Hematopoietic multipotent progenitor cell (in vitro differentiated cells): ENCODE measurements at places on chromosomes 7 and 10.
A peak's percentile ranks its signal among the peaks of the same experiment; 100 is the strongest.

DNA sequence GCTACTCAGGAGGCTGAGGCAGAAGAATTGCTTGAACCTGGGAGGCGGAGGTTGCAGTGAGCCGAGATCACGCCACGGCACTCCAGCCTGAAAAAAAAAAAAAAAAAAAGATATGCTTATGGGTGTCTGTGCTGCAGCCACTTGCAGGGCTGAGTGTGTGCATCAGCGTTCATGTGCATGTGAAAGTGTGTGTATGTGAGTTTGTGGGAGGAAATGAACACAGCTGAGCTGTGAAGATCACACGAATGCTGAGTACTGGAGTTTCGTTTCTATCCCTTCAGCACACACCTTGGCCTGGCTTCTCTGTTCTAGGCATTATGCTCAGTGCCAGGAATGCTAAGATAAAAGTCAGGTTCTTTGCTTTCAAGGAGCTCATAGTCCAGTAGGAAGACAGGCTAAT lies 12.0 kb upstream of the SVOPL start:
- no peak for DNase-seq

DNA sequence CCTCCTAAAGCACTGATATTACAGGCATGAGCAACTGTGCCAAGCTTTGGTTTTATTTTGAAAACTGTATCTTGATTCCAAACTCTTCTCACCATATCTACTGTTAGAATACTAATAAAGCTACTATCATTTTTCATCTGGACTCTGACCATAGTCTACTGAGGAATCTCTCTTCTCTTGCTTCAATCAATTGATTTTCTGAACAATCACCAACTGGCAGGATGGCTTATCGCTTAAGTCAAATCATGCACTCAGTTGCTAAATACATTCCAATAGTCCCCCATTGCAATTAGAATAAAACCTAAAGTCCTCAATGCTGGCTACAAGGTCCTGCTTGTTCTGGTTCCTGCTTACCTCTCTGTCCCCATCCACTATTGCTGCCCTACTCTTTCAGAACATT lies 2.3 kb upstream of the APBB1IP start:
- no peak for DNase-seq

GRCh38 chr10:91073286-91073979 lies 147.0 kb upstream of the PCGF5 start:
- DNase-seq = no peak

DNA sequence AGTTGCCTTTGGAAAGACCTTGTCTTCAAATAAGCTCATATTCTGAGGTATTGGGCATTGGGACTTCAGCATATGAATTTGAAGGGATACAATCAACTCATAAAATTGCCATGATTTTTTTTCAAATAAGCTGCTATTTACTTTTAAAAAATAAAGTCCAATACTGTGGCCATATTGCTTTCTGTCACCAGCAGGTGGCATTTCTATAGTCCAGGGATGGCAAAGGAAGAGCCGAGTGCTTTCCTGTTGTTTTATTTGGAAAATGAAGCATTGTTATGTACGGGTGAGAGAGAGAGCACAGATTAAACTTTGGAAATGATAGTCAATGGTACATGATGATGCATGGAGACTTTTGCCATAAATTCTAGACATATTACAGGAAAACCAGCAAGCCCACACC lies 104.1 kb upstream of the DPP6 start:
- no peak for DNase-seq

DNA sequence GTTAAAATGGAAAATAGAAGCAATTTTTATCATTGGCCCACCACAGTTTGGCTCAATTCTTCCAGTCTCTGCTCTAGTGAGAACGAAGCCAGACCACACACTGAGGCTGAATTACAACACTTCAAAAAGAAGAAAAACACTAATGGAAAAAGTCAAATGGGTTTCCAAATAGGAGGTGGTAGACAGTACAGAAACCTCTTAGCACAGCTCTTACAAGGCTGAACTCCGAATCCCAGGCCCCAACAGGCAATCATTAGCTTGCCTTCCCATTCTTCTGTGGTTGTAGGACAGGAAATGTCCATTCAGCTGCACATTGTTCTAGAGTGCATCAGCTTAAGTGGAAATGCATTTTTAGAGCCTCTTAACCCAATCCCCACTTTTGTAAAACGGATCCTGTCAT lies 115.1 kb upstream of the MEOX2 start:
- DNase-seq = no peak

DNA sequence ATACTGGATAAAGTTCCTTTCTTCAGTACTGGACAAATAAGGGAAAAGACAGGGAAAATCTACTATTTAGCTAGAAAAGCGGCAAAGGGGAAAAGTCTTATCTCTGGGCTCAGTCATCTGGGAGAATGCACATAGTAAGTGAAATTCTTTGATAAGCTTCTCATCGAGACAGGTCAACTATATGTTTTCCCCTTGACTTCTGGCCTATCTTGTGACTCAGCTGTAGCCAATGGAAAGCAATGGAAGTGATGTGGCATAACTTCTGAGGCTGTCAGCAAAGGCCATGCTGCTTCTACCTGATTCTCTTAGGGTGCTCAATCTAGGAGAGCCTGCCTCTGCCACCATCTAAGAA lies 91.9 kb downstream of the PCGF5 start:
- DNase-seq = no peak

DNA sequence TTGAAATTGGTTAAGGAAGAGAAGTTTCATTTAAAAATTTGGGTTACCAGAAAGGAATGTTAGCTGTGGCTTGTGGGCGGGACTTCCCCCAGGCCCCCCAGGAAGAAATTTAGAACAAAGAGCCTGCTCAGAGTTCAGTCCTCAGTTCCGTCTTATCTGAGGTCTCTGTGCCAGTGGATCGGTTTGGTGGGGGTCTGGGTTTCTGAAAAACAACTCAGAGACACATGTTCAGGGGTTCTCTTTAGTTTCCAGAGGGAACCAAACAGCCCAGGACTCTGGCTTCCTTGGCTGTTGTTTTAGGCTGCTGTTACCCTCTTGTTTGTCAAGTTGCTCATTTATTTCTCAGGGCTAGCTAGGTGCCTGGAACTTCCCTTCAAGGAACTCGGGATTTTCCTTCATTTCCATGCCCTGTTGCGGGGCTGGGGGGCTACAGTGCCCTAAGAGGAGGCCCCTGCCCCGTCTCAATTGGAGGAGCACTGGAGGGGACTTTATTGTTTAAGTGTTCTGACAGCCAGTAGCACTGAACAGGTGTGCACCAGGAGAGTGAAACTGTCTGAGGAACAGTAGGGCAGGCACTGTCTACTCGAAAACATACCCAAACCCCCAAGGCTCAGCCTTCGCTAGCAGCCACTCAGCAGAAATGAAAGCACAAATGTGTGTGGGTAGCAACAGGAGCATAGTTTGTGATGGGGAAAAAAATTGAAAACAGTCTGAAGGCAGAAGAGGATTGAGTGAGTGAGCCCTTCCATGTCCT lies 59.9 kb downstream of the ALOX5 start:
- DNase-seq = no peak

- DNase-seq = no peak
These were observed 61.8 kb upstream of the DNAJB6 start for GRCh38 chr7:157274991-157275427.

- no peak for DNase-seq
These were observed 60.8 kb downstream of the RHOBTB1 start for GRCh38 chr10:60883187-60883586.

DNA sequence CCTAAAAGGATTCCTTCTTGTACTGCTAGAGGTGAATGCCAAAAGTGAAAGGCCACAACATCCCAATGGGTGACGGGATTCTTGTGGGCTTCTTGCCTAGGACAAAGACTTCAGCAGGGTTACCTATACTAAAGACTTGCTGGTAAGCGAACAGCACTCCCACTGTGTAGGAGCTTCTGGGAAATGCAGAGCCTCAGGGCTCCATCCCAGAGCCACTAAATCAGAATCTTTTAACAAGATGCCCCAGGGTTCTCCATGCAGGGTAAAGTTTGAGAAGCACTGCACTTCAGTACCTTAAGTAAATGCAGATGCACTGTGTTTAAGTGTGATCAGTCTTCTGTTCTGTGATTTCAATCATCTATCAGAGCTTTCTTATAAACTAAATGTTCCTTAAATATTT lies 266.9 kb upstream of the KLF14 start:
- no peak for DNase-seq

DNA sequence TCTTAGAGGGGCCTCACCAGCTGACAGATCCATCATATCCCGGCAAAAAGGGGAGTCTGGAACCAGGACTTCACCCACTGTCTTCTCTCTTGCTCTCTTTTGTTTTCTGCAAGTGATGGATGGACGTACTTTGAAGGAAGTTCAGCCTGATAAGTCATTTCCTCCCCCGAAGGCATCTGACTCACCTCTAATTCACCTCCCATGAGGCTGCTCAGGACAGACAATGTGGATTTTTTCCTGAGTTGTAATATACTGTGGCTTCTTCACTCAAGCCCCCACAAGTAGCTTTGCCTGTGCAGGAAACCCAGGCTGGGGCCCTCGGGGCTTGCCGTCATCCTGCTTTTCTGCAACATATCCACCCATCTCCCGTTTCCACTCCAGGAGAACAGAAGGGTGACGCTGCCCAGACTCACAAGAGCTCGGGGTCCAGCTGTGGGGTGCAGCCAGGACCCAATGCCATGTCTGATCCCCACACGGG lies 70.4 kb downstream of the ASB13 start:
- DNase-seq = no peak

- DNase-seq = peak; percentile 63
These were observed 218.3 kb downstream of the SEMA3A start for GRCh38 chr7:83976302-83976701.

DNA sequence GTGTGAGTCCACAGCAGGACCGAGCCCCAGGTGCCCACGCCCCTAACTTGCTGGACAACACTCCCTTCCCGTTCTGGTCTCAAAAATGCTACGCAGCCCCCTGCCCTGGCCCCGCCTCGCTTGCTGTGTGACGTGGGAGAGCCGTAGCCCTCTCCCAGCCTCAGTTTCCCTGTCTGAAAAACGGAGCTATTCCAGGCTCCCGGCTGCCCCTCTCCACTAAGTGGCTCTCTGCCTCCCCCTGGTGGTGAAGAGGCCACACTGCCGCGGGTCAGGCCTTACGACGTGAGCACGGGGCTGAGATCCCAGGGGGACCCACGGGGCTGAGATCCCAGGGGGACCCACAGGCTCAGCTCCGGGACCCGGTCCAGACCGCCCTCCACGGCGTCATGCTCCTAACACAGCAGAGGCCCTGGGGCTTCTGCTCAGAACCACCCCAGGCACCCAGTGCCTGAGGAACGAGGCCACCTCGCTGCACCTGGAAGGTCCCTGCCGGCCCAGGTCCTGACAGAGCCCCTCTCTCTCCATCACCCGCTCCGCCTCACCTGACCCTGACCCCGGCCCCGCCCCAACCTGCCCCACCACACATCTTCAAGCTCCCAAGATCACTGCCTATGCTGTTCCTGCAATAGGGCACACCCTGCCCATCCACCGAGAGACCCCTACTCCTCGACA lies 26.7 kb downstream of the MICALL2 start:
- DNase-seq = peak; percentile 80

GRCh38 chr7:155804897-155805825 lies 7.1 kb downstream of the SHH start:
- DNase-seq = peak; percentile 74

GRCh38 chr7:13016592-13017332 lies 329.3 kb downstream of the ARL4A start:
- no peak for DNase-seq

DNA sequence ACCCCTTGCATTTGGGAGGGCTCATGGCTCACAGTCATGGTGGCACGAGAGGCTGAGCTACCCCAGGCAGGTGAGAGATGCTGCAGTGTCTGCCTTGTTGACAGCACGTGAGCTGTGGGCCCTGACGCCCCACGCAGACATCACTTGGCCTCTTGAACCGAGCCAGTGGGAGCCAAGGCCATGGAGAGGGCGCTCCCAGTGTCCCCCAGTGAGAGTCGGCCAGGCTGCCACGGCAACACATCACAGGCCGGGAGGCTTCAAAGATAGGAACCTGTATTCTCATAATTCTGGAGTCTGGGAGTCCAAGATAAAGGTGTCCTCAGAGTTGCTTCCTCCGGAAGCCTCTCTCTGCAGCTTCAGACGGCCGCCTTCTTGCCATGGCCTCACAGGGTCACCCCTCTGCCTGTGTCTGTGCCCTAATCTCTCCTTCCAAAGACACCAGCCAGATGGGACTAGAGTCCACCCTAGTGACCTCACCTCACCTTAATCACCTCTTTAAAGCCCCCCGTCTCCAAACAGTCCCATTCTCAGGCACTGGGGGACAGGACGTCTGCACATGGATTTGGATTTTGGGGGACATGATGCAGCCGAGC lies 119.6 kb downstream of the KLF6 start:
- peak; percentile 37 for DNase-seq

- DNase-seq = no peak
These were observed 1.8 kb upstream of the CSGALNACT2 start for GRCh38 chr10:43136432-43136831.

DNA sequence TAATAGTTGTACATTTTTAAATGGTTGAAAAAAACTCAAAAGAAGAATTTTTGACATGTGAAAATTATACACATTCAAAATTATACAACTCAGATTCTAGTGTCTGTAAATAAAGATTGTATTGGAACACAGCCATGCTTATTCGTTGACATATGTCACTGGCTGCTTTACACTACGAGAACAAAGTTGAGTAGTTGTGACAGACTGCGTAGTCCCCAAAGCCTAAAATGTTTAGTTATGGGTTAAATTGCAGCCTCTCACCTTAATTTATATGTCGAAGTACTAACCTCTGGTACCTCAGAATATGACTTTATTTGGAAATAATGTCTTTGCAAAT lies 144.8 kb upstream of the TCF7L2 start:
- DNase-seq = no peak
